ENCODE measurements at places on chromosomes 2 and 18. TPM values are rescaled to one million over a fixed set of nuclear protein-coding genes. Genes with fewer than 3 reads are reported as not detected.

Gene LHCGR
- total RNA-seq, result not detected

Gene EMILIN1
- 319 TPM for total RNA-seq

Gene TNFAIP6
- 89.5 TPM for total RNA-seq

Gene OTOF
- total RNA-seq, result under 0.01 TPM

Gene SERPINB4
- not detected for total RNA-seq

Gene STON1
- total RNA-seq, result 9.5 TPM

Gene LOXHD1
- total RNA-seq, result not detected

Gene RAMP1
- 1.6 TPM for total RNA-seq

Data from smooth muscle cell of the coronary artery (primary cell).